BJ (cell line): ENCODE measurements at places on chromosomes 2 and 18.

DNA sequence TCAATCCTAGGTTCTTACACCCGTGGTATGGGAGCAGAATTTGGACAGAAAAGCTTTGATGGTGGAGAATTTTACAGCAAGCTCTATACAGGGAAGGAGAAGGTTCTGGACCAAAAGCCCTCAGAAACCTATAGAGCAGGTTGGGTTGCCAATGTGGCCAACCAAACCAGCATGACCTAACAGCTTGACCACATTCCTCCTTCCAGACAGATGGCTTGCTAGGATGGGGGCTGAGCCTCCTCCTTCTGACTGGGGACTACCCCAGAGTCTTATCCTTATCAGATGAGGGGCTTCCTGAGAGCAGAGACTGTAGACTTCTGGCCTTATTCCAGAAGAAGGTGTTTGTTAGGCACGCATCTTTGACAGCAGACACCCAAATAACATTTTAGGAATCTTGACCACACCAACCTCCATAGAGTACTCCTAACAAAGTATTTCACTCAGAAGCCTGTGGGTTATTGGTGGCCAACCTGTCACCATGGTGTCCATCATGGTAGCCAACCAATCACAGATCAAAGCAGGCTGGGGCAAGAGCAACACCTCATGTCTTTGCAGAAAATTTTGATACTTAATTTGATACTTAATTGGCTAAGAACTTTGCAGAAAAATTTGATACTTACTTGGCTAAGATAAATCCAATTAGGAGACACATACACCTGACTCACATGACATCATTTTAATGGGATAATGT lies 34.8 kb upstream of the EPAS1 start:
- DNase-seq: no peak

DNA sequence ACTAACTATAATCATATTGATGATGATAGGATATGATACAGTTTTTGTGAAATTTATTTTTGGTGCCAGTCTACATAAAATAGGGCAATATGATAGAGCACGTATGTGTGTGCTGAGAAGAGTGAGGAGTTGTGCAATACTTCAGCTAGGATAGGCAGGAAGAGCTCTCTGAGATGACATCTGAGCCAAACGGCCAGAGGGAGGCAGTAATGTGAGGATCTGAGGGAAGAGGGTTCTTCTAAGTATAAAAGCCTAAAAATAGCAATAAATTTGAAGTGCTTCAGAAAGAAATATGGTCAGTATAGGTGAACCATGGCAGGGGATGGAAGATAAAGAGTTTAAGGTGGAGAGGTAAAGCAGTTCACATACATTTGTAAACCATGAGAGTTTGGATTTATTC lies 102.5 kb downstream of the OLA1 start:
- DNase-seq: no peak

- no peak for DNase-seq
These were observed 7.1 kb downstream of the MYOM1 start for GRCh38 chr18:3212657-3213056.

DNA sequence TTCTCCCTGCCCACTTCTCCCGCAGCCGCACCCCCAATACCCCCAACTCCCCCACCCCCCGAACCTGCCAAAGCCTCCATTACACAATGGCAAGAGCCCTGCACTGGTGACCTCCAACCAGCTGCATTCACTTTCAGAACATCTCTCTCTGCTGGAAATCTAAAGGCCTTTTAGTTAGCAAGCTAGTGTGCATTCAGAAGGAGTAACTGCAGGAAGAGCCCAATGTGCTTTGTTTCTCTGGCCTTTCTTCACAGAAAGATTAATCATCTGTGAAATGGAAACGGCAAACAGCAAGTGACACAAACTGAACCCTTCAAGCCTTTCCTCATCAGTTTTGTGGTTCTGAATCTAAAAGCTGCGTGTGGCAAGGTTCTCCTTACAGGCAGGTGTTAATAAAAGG lies 124.2 kb downstream of the OLA1 start:
- DNase-seq: no peak

- peak; percentile 35 for DNase-seq
These were observed 48.8 kb downstream of the TCF4 start for GRCh38 chr18:55539240-55539639.

DNA sequence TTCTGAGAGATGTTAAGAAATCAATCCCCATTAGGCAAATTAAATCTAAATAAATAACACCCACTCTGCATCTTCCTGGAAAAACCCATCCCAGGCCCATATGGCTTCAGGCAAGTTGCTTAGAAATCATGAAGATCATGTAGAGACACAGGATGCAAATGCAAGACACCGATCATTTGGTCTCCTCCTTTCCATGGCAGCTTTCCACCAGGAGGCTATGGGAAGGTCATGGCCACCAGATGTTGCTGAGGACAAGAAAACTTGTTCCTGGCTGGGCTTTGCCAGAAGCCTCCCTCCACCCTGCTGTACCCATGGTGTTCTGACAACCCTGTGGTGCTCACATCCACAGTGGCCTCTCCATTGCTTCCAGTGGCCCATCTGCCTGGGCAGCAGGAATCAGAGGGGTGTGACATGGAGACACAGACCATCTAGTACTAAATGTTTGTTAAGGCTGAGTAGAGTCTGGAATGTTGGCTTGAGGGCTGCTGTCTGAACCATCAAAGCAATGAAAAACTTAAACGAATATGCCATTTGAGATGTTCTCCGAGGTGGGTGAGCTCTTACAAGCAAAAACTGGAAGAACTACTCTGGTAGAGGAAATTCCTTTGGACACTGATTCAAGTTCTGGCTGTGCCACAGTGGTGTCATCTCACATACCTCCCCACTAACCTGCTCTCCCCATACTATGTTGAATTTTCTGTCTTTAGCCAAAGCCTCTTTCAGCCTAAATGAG lies 293.2 kb downstream of the TNS1 start:
- no peak for DNase-seq

DNA sequence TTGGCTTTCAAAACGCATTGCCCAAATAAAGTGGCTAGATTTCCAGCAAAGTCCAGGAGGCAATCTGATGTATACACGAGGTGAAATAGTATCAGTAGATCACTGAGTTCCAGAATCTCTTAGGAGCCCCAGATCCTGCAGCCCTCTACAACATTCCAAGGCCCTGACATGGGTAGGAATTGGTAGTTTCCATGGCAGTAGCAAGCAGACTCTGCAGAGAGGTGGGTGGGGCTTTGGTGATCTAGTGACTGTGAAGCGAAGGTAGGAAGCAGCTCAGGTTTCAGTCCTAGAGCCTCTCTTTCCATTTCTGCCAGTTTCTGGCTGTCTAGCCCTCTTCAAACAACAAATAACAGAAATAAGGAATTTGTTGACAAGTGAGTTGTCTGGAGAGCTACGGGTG lies 13.8 kb upstream of the SGPP2 start:
- no peak for DNase-seq

DNA sequence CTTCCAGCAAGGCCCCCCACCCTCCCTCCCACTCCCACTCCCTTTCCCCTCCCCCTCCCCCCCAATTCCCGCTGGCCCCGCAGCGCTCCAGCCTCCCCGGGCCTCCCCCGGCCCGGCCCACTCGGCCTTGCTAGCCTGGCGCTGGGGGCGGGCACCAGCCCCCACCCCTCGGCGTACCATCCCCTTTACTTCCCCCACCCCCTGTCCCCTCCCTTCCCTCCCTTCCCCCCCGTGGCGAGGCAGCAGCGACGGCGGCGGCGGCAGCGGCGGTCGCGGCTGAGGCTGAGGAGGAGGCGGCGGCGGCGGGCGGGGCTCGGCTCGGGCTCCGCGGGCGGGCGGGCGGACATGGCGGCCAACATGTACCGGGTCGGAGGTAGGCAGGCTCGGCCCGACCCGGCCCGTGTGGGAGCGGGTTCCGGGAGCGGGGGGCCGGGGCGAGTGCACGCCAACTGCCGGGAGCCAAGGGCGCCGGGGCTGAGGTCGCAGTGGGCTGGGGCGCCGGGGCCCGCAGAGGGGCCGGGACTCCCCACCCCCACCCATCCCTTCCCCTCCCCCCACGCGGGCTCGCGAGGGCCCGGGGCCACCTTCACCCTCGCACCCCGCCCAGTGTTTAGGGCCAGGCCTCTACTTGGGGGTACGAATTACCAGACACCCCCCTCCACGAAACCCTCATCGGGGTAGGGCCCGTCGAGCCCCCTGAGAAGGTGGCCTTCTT lies at the start of gene MTA3:
Gene MTA3, plus strand, starts transcription at position 232 of the 715 bp plus-strand sequence. Its CDS starts 114 bp downstream, at position 346.
- DNase-seq: no peak

GRCh38 chr2:58914733-58915505 lies 673.8 kb upstream of the FANCL start:
- no peak for DNase-seq

DNA sequence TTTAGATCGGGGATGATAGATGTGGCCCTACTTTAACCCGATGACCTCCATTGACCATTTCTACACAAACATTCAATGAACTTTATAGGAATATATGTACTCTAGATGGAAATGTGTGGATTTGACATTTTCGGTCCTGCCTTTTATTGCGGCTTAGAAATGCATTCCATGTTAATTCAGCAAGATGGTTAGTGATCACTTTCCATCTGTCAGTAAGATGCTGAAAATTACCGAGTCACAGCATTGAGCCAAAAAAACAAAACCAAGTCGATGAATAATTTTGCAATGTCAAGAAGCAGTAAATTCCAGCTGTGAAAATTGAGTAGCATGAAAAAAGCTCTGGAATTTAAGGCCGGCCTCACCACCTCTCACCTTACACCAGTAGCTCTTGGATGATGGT lies 1642.6 kb upstream of the NXPH2 start:
- DNase-seq: no peak

DNA sequence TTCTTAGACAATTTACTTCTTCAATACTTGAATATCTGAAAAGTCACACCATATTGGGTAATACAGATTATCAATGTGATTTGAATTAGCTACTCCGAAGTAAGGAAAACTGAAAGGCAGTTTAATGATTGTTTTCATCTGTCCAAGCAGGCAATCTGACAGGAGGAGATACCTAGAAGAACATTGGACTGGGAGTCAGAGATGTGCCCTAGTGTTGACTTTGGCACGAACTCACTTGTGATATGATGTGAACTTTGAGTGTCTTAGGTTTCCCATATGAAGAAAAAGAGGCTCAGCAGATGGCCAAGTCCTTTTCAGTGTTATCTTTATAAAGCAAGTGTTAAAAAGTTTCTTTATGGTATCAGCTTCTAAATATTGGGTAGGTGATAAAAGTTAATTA lies 287.1 kb downstream of the MTX2 start:
- no peak for DNase-seq

GRCh38 chr2:41937464-41937906 lies 110.3 kb upstream of the PKDCC start:
- no peak for DNase-seq

DNA sequence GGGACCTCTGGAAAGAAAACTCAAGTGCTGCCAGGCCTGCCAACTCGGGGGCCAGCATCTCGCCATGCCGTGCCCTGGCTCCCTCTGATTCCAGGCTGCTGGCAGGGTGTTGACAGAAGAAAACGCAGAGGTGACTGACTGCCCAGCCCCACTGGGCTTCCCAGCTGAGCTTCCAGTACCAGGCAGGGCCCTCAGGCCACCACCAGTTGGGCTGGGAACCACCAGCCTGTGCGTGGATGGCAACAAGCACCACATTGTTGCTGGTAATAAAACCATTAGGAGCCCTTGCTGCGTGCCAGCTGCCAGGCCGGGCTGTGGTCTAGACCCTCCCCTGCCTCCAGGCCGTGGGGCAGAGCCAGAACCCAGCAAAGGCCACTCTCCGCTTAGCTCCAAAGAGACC lies 9.2 kb downstream of the DNMT3A start:
- no peak for DNase-seq

GRCh38 chr2:42050010-42050702 lies 2.3 kb downstream of the PKDCC start:
- no peak for DNase-seq

DNA sequence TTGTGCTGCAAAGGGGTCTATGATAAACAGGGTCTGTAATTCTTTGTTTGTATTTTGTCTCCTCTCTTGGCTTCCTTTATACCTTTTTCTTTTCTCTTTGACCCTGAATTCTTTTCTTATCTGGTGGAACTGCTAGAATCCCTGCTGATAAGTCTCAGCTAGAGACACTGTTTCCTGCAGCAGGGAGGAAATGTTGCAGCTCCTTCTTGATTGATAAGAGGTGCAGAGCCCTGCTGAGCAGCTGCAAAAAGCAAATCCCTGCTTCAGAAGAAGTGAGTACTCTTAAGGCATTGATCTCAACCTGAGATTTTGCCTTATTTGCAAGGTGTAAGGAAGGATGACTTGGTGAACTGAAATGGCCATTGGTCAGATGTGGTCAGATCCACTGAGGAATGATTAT lies 167.8 kb downstream of the NUP35 start:
- no peak for DNase-seq

GRCh38 chr2:209771474-209772289 lies at the start of gene UNC80:
TSS of gene UNC80 (plus strand) at chr2:209771832. CDS start at chr2:209772073, 241 bp downstream.
- no peak for DNase-seq

DNA sequence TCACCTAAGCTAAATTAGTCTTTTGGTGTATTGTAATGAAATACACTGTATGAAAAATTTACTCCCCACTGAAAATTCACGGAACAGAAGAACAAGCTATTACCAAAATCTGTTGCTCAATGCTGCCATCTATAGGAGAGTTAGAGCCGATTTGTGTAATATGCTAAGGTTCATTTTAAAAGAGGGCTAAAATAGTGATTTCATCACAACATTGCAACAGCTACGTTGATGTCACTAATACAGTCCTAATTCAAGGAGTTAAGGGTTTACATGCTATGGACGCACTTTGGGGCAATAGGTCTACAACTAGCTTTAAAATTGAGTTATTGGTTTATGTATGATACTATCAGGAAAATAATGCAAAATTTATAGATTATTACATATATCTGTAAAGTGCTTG lies 3.0 kb upstream of the IRS1 start:
- DNase-seq: no peak

DNA sequence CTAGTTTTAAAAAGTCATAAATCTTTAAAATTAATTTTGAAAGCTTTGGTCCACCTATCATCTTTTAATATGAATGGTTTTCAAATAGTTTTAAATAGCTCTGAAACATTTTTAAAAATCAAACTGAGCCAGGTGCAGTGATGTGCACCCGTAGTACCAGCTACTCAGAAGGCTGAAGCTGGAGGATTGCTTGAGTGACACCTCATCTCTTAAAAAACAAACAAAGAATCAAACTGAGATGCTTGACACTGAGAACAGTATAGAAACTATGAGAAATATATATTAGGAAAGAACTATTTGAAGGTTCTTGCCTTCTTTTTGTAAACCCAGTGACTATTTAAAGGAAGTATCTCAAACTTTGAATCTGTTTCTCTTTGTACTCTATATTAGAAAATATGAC lies 67.4 kb downstream of the BARD1 start:
- no peak for DNase-seq

- DNase-seq: no peak
These were observed 2132.8 kb upstream of the CELF4 start for GRCh38 chr18:39698436-39698835.

DNA sequence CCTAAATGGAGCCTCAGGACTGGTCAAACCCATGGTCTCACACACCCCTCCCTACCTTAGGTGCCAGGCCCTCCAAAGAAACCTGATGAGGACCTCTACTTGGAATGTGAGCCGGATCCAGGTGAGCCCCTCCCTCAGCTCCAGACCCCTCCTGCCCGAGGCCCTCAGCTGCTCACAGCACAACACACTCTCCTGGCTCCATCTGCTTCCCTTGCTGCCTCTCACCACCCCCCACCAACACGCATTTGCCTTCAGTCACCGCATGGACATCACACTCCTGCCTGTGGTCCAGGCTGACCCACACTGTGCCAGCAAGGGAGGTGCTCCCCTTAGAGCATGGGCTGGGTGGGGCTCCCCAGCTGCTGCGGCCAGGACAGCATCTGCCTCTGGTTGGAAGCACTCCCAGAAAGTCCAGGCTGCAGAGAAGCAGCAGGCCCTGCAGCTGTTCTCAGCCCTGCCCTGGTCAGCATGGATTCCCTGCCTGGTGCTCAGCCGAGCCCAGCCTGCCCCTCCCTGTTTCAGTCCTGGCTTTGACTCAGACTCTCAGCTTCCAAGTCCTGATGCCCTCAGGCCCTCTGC lies 15.1 kb downstream of the SH2D6 start:
- peak; percentile 91 for DNase-seq

- no peak for DNase-seq
These were observed 447.0 kb upstream of the SMIM21 start for GRCh38 chr18:75874401-75875089.
